NCI-H748 treated with DMSO at 0.1 percent for 48 hours (cell line): ENCODE measurements at places on chromosomes 16 and 17.

- DNase-seq: peak; percentile 7
Observed at GRCh38 chr17:82031885-82032627, 578 bp downstream of the RAC3 start.

DNA sequence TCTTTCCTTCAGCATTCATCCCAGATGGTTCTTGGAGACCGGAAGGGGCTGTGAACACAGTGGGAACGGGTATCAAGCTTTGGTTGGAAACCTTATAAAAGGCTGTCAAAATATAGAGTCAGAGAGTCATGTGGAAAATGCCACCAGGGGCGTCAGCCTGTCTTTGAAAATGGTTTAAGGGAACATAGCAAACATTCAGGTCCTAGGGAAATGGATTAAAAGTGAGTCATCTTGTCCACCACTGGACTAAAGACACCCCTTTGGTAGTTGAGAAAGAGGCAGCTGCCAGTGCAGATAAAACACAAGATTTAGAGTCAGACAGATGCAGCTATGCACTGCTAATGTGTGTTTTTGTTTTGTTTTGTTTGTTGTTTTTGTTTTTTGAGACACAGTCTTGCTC lies 47.8 kb upstream of the BCO1 start:
- no peak for DNase-seq

GRCh38 chr16:48517493-48517892 lies 92.5 kb downstream of the N4BP1 start:
- no peak for DNase-seq

DNA sequence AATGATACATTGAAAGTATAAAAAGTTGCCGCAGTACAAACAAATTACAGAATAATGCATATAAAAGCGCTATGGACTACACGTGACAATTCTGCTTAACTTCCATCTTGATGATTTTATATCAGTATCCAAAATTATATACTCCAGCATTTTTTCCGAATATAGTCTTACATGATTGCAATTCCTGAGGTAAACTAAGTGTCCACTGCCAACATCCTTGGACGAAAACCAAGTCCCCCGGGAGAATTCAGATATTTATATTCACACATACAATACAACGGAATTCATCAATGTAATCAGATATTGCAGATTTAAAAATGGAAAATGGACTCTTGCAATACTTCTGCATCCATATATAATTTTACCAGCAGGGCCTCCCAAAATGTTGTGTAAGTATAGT lies 8.9 kb upstream of the MYH11 start:
- no peak for DNase-seq

GRCh38 chr17:17054636-17055035 lies 12.4 kb downstream of the MPRIP start:
- DNase-seq: no peak

DNA sequence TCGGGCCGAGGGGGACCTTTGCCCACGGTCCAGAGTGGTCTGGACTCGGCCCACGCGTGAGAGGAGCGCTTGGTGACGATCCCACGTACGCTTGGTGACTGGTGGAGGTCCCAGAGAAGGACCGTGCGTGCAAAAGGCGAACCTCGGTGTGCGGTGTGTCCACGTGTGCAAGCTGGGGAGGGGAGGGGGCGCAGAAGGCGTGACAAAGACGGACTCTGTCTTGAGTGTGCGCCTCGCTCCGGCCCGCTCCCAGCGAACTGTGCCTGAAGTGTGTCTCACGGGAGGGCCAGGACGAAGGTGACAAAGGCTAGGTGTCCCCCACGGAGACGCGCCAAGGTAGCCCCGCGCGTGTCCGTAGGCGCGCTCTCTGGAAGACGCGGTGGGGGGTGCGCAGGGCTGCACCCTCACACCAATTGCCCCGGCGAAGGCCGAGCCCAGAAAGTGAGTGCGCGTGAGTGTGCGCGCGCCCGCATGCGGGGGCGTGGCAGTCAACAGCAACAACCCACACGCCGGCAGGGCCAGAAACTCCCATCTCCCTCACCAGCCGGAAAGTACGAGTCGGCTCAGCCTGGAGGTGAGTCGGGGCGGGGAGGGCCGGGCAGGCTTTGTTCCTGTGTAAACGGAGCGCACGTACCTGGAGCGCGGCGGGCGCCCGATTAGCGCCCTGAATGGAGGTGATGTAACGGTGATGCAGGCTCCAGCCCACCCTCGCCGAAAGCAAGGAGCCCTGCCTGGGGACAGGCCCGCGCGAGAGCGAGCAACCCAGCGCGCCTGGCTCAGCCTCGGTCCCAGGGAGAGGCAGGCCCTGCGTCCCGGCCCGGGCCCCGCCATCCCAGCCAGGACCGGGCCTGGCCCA lies at the start of gene GPRC5C:
GPRC5C (plus strand) TSS at position 521 of the 856 bp plus-strand sequence. CDS start 7,689 bp downstream, outside the sequence.
- peak; percentile 52 for DNase-seq

DNA sequence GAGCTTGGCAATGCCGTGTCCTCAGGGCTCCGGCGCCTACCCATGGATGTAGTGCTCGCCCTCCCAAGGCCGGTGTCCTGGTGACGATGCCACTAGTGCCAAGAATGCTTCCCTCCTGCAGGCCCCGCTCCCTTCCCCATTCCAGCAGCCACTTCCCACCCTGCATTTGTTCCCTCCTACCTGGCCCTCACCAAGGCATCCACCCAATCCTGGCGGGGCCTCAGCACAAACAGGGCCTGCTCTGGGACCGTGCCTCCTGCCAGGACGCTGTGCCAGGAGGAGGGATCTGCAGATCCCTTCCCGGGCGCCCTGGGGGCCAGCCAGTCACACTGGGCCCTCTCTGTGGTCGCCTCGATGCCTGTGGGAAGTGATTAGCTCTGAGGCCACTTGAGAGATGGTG lies 25.1 kb downstream of the ABR start:
- DNase-seq: no peak

- DNase-seq: no peak
Observed at GRCh38 chr16:2934450-2934849, 22.7 kb downstream of the FLYWCH1 start.

DNA sequence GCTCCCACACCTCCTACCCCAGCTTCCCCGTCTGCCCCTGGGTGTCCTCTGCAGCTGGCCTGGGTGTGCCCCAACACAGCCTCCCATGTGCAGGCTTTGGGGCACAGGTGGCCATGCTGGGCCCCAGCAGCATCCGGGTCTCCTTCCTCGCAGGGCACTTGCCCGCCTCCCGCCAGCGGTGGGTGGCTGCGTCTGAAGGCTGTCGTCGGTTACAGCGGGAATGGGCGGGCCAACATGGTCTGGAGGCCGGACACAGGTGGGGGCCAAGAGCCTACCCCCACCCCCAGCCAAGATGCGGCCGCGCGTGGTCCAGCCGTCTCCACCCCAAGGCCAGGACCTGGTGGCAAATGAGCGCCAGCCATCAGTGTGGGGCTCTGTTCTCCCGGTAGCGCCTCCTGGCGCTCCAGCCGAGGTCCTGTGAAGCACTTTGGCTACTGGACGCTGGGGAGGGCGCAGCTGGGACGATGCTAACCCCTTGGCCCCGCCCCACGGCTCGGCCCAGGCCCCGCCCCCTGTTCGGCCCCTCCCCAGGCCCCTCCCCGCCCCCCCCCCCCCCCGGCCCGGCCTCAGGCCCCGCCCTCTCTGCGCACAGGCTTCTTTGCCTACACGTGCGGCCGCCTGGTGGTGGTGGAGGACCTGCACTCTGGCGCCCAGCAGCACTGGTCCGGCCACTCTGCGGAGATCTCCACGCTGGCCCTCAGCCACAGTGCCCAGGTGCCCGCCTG lies 7.3 kb upstream of the RHOT2 start:
- DNase-seq: no peak

DNA sequence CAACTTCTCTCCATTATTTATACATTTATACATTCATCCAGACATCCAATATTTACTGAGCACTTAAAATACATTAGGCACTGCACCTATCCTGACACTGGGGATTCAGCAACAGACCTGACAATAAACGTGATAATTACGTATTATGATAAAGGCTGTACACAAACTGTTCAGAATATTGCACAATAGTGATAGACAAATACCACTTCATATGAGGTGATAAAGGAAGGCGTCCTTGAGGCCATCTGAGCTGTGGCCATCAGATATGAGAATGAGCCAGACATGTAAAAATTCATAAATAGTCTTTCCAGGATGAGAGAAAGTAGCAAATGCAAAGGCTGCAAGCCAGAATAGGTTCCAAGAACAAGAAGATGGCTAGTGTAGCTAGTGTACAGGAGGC lies 8.6 kb downstream of the USP32 start:
- DNase-seq: peak; percentile 88

- DNase-seq: no peak
Observed at GRCh38 chr16:11392041-11392581, 46.9 kb downstream of the RMI2 start.

GRCh38 chr16:12536412-12536746 lies 267.3 kb downstream of the CPPED1 start:
- no peak for DNase-seq

DNA sequence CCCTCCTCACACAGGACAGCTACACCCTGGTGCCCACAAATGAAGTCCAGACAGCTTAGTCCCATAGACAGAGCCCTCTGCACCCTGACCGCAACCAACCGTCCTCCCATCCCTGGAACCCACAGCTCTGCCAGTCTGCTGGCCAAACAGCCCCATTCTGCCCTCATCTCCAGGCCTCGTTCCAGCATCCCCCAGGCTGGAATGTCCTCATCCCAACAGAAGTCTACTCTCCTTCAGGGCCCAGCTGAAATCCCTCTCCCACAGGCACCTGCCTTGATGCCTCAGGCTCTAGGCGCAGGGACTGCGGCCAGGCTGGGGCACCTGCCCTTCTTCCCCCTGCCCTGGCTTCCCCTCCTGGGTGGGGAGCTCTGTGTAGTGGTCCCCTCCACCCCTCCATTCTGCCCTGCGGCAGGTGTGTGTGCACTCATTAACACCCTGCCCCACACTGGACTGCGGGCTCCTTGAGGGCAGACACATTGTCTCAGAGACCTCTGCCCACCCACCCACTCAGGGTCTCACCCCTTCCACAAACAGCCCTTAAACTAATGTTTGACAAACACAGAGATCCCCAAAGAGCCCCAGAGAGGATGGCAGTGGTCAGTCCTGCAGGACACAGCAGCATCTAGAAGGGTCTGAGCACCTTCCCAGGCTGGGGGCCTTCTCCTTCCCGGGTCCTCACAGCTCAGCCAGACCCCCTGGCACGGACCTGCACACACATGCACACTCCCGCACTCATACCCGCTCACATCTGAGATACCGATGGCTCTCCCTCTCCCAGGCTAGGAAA lies 820 bp downstream of the GRIN2C start:
- no peak for DNase-seq

DNA sequence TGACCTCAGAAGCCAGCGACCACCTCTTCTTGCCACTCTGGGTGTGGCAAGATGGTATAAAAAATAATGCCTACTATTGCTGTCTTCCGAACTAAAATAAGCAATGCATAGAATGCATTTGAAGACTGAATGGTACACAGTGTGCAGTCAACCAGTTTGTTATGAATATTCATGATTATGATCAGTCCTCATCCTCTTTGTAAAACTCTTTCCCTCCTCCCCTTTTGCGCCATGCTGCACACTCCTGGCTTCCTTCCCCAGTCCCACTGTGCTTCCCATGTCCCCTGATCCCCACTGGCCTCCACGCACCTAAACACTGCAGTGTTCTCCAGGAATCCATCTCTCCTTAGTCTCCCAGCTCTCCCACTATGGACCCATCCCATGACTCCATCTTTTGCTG lies 348.0 kb downstream of the SOX9 start:
- no peak for DNase-seq

- no peak for DNase-seq
Observed at GRCh38 chr16:53605356-53605755, 98.3 kb downstream of the RPGRIP1L start.

DNA sequence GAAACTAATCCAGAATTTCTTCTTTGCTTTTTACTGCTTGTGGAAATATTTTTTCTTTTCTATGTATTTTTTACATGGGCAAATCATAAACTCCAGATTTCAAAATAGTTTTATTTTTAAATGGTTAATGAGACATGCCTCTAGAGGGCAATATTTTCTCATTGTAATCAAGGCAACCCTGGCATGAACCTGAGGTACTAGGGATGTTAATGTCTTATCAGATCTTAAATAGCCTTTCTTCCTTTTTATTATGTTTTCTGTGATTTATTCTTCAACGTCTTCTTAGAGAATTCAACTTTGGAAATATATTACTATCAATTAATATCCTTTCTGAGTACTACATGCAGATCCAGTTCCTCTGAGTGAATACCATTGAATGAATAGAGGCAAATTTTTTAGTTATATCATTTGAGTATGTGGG lies 324.7 kb downstream of the BCAS3 start:
- DNase-seq: no peak

DNA sequence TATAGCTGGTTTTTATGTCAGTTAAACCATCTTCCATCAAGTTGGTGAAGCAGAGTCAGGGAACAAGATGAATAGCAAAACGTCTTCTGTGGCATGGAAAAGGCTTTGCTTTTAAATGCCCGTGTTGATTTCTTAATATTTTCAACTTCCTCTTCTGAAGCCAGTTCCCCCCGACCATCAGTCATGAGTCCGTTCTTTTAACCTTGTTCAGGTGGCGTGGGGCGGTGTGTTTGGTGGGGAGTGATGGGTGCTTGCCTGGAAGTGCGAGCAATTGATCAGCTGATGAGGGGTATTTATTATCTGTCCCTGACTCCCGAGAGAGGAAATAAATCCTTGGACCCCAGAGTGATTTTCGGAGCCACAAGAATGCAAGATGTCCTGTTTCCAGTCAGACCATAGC lies 147.1 kb downstream of the WWOX start:
- no peak for DNase-seq

GRCh38 chr17:63035271-63035670 lies 69.2 kb downstream of the TANC2 start:
- no peak for DNase-seq

DNA sequence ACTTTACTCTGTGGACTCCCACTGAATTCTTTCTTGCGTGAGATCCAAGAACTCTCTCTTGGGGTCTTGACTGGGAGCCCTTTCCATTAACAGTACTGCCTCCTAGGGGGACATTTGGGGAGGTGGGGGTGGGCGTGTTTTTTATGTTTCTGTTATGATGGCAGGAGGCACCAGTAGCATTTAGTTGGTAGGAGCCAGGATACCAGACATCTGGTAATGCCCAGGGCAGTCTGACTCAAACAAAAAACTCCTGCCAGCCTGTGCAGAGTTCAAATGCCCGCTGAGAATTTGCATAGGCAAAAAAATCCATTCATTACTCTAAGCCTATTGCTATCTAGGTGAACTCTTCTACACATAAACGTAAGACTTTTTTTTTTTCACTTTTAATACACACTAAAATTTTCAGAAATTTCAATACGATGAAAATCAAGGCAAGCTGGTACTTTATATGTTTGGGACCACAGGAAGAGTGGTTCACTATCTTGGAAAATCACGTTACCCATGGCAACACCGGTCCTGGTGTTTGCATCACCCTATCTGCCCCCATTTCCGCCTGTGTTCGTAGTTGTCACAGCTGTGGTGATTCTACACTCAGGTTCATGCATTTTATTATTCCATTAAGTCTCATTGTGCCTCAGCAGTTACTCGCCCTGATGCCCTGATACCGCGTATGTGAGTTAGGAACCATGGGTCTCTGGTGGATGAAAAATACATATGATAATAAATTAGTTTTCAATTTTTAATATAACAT lies 121.1 kb upstream of the XYLT1 start:
- DNase-seq: peak; percentile 2
